ENCODE measurements at places on chromosomes 16 and 17.

GRCh38 chr16:81445143-81445961 is 744 bp downstream of the CMIP start:
- no peak for DNase-seq

DNA sequence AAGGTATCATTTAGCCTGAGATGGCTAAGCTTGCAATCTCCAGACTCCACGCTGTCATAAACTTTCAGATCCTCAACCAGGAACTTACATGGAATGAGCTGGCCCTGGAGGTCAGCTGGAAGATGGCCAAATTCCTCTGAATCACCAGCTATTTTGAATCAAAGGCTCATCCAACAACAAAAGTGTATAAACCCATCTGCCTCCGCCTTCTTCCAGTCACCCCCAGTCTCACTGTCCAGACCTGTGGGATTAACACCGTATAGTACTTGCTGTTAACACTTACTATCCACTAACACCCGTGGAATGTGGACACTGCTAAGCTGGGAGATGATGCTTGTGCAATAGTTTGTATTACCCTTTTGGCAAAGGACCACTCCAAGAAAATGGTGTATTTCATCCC is 1.9 kb upstream of the LCMT1 start:
- peak; percentile 93 for DNase-seq

- DNase-seq: no peak
These were observed 101.4 kb downstream of the ITFG1 start for GRCh38 chr16:47359478-47359877.

DNA sequence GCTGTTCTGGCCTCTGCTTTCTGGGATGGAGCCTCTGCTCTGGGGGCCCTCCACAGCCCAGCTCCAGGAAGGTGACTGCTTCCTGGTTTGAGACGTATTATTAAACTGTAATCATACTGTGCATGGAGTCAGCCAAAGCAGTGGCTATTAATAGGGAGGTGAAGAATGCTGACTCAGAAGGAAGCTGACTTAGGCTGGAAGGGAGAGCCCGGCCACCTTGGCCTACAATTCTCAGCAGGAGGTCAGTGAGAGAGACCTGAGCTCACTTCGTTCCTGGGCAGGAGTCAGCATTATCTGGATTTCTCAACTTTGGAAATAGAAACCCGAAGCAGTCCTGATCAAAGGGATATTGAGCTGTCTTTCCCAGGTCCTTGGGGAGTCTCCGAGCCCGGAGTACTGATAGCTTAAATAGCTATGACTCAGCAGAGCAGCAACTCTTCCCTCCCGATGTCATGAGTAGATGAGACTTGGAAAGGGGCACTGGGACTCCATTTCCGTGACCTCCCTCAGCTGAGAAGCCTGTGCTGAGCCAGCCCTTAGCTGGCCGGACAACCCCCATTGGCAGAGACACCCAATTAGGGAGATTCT is 91.8 kb downstream of the YPEL2 start:
- peak; percentile 84 for DNase-seq

GRCh38 chr17:81090361-81091136 is 55.6 kb downstream of the BAIAP2 start:
- DNase-seq: peak; percentile 29

GRCh38 chr16:14373896-14374295 is 256.2 kb downstream of the PARN start:
- no peak for DNase-seq

Measured in NCI-H226 (cell line).